ENCODE measurements at places on chromosomes 11 and 22.

DNA sequence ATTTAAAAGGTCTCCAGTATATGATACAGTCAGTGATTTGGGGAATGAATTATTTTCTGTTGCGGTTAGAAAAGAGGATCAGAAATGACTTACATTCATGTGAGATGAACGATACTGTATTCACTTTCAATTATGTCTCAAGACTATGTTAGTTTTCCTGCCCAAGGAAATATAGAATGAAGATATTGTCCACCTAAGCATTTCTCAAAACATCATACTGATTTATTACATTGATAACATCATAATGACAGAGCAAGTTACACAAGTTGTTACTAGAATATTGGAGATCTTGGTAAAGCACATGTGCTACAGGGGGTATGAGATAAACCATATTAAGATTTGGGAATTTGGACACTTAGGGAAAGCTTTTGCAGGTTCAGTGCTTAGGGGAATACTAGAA lies 67.8 kb upstream of the OR9G4 start:
- DNase-seq, result no peak

- no peak for DNase-seq
Measured at GRCh38 chr22:22816766-22817410, 70.7 kb upstream of the IGLL5 start.

DNA sequence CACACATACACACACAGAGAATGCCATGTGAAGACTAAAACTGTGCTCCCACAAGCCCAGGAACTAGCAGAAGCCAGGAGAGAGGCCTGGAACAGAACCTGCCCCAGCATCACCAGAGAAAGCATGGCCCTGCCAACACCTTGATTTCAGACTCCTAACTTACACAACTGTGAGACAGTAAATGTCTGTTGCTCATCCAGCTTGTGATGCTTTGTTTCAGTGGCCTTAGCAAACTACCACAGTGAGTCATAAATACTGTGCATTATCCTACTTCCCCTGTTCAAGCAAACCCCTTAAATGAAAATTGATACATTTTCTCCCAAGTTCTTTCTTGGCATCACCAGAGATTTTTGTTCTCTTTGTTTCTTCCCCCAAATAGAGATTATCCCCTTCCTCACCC lies 1539.4 kb upstream of the TENM4 start:
- DNase-seq, result no peak

DNA sequence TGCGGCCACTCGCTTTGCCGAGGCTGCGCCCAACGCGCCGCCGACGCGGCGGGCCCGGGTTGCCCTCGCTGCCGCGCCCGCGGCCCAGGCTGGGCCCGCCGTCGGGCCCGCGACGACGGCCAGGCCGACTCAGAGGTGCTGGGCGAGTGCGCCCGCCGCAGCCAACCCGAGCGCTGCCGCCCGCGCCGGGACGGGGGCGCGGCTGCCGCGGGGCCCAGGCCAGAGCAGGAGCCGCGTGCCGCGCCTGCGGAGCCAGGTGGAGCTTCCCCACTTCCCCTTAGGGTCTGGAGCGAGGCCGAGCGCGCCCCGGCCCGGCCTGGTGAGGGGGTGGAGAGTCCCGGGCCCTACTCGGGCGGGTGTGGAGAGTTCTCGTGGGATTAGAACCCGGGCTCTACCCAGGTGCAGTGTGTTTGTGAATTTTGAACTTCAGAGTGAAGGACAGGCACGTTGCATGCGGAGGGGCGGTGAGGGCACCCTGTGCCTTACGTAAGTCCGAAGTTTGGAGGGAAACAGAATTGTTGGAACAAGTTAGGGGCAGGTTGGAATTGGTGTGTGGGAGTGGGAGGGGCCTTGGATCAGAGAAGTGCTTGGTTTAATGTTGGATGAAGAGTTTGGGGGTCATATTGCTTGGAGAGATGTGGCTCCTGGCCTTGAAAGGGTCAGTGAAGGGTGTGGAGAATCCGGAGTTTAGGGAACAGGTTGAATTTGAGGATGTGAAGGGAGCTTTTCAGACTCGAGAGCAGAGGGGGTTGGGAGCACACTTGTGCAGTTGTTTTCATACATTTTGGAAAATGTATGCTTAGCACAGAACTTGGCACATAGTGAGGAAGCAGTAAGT lies 697 bp downstream of the RNF169 start:
- DNase-seq, result peak; percentile 65

DNA sequence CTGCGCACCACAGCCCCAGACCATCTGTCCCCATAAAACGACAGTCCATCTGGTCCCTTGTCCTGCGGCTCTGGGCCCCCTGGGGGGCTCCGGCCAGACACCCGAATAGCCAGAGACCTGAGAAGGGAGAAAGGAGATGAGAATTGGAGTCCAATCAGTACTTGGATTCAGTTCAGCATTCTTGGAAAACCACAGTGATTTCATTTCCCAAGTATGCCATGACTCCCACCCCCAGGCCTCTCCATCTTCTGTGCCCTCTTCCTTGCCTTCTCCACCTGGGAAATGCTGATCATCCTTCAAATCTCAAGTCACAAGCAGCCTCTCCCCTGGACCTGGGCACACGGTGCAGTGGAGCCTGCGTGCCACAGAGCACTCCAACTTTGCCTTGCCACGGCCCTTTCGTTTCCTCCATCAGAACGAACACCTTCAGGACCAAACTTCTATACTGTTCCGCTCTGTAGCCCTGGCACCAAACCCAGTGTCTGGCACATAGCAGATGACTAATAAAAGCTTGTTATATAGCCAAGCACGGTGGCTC lies 10.9 kb upstream of the MFNG start:
- no peak for DNase-seq

DNA sequence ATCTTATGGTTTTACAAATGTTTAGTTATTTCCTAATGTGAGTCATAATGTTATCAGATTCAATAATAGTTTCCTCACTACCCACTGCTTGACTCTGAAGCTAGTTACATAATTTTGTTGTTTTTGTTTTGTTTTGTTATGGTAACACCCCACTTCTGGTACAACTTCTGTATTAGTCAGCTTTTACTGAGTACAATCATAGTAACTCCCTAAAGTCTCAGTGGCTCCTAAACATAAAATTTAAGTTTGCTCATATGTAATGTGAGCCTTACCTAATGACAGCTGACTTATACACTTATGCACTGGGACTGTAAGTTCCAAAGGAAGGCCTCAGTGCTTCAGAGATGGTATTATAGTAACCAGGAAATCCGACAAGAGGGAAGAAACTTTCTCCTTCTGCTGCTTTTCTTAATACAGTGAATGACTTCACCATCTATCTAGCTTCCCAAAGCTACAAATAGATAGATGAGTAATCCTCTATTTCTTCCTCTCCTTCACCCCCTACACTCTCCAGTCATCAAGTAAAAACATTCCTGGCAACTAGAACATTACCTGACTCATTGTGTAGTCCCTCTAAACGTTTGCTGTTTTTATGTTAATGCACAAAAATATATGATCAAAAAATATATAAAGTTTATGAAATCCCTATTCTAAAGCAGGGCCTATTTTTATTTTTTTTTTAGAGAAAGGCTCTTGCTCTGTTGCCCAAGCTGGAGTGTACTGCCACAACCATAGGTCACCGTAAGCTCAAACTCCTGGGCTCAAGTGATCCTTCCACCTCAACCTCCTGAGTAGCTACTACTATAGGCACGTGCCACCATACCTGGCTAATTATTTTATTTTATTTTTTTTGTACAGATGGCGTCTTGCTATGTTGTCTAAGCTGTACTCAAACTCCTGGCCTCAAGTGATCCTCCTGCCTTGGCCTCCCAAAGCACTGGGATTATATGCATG lies 563.0 kb downstream of the SOX6 start:
- DNase-seq, result peak; percentile 44

DNA sequence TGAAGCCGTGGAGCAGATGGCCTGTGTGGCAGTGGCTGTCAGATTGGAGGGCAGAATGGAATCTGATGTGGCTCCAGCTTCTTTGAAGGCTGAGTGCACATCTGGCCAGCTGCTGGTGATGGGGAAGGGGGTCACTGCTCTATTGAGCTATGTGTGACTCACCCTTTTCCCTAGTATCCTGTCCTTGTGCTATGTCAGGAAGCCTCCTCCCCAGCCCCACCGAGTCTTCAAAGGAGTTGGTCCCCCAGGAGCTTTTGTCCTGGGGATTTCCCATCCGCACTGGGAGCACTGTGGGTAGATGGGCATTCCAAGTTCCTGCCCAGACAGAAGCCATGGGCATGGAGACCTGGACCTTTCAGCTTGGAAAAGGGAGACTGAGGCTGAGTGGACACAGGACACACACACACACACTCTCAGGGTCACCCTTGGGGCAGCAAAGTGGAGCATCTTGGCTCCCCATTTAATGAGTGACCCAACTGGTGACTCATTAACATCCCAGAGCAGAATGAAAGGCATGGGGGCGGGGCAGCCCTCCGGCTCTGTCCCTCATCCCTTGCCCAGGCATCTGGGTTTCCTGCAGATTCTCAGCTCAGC lies 3.3 kb downstream of the SERPINH1 start:
- DNase-seq, result no peak

GRCh38 chr11:132142554-132142953 lies 772.1 kb downstream of the NTM start:
- no peak for DNase-seq

- DNase-seq, result no peak
Measured at GRCh38 chr11:5703741-5704536, 14.3 kb downstream of the TRIM22 start.

GRCh38 chr22:26798462-26799065 lies 141.2 kb downstream of the MIAT start:
- DNase-seq, result no peak

- DNase-seq, result no peak
Measured at GRCh38 chr11:102226702-102227490, 90.4 kb upstream of the BIRC3 start.

DNA sequence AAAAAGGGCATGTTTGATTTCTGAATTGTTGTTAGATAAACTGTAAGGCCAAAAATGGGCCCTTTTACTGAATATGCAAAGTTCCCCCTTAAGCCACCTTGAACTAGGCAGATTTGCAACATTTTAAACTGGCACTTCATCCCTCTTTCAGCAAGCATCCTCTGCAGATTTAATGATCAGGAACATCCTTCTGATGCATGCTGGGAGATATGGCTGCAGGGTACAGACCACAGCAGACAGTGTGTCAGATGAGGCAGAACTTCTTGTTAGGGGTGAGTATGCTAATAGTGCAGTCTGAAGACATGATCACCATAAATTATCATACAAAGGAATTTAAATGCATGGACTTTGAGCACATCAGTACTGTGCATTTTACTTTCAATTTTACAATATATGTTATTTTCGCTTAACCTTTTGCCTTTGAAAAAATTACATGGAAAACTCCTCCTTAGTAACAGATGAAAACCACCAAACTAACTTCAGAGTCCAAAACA lies 462.5 kb upstream of the ARHGAP42 start:
- DNase-seq, result no peak

- DNase-seq, result peak; percentile 69
Measured at GRCh38 chr11:102112509-102112821, 2.2 kb downstream of the YAP1 start.

DNA sequence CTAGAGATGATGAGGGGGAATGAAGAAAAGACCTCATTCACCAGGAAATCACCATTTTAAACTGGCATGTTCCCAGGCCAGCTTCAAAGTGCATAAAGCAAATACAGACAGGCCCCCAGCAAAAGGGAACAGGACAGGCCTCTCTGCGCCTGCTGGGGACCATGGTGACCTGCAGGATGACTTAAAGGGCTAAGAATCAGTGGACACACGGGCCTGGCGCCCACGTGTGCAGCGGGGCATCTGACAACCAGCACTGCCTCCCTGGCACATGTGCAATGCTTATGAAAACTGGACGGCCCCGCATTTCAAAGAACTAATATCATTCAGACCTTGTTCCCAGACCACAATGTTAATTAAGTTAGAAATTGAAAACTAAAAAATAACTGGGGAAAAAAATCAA lies 35.6 kb downstream of the TBX1 start:
- DNase-seq, result no peak

GRCh38 chr11:68090706-68091105 lies 30.5 kb downstream of the CHKA start:
- no peak for DNase-seq

- DNase-seq, result no peak
Measured at GRCh38 chr11:41053894-41054293, 405.6 kb downstream of the LRRC4C start.

- no peak for DNase-seq
Measured at GRCh38 chr11:101028644-101029043, 101.0 kb downstream of the PGR start.

- no peak for DNase-seq
Measured at GRCh38 chr11:128917144-128917724, 25.4 kb downstream of the TP53AIP1 start.

- DNase-seq, result peak; percentile 62
Measured at GRCh38 chr11:118953265-118953664, 2.8 kb upstream of the UPK2 start.
